SW 1271 (cell line): ENCODE measurements at places on chromosomes 7 and 10.

DNA sequence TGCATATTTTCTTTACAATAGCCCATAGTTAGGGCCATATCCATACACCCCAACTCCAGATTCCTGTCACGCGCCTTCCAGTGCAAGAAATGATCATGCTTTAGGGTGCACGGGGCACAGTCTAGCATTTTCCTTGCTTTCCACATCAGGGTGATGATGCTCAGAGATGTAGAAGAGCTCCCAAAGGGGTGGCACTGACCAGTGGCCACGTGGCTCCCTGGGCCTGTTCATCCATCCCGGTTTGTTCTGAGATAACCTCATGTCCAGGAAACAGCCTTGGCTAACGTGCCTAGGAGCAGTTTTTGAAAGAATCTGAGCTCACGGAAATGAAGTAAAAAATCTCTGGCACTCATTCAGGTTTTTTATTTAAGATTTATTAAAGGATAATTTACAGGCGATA lies 139.3 kb downstream of the GALNT17 start:
- no peak for DNase-seq

DNA sequence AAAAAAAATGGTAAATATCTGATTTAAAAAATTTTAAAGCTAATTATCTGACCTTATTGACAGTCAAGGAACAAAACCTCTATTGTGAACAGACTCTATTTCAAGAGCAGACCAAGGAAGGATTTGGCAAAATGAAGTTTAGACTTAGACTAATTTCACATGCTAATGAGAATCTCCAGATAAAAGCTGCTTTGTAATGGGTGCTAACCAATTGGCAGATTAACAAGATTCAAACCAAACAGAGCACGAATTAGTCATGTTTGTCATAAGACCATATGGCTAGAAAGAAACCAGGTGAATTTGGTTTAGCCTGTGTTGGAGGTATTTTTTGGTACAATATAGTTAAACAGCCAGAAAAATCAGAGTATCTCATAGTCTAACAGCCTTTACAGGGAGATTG lies 429.1 kb upstream of the NFE2L3 start:
- DNase-seq: no peak

DNA sequence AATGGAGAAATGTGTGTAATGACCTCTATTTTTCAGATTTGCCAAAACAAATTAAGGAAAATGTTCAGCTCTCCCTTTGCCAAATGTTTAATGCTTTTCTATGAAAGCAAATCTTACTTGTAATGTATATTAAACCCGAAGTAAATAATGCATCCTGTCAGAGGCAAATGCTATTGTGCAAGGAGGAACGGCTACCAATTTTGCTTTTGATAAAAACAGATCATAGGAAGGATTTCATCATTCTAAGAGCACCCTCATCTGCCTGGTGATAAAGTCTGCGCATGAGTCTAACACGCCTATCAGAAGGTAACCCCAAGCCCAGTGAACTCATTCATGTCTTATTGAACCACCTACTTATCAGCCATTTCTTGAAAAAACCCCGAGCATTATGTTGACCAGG lies 412.4 kb upstream of the MKI67 start:
- no peak for DNase-seq

- no peak for DNase-seq
These were observed 252.0 kb downstream of the TCF7L2 start for GRCh38 chr10:113202011-113202410.

GRCh38 chr7:141122736-141123135 lies 48.9 kb downstream of the TMEM178B start:
- no peak for DNase-seq

- no peak for DNase-seq
These were observed 63.1 kb downstream of the BMPR1A start for GRCh38 chr10:86819567-86819966.

- DNase-seq: no peak
These were observed 6.0 kb upstream of the SLC29A3 start for GRCh38 chr10:71312811-71313789.

DNA sequence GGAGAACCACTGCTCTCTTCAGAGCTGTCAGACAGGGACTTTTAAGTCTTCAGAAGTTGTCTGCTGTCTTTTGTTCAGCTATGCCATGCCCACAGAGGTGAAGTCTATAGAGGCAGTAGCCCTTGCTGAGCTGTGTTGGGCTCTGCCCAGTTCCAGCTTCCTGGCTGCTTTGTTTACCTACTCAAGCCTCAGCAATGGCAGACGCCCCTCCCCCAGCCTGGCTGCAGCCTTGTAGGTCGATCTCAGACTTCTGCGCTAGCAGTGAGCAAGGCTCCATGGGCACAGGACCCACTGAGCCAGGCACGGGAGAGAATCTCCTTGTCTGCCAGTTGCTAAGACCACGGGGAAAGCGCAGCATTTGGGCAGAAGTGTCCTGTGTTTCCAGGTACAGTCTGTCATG lies 12.1 kb upstream of the CPA2 start:
- DNase-seq: no peak

DNA sequence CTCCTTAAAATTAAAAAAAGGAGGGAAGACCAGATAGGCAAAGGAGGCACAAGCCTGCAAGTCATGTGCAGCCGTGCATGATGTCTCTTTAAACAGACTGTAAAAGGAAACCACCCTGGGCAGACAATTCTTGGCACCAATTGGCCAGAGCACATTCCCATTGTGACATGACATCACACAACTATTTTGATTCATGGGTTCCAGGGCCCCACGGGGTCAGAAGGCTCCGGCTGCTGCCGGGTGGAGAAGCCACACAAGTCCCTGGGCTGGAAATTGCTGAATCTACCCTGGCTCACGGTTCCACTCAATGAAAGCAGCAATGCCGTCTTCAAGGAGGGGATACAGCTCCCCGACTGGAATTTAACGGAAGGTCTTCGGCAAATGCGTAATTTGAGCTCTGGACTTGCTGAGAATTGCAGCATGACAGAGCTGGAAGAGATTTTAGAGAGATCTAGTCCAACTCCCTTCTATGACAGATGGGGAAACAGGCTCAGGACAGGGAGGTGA lies 140.5 kb downstream of the PRKAG2 start:
- peak; percentile 87 for DNase-seq

DNA sequence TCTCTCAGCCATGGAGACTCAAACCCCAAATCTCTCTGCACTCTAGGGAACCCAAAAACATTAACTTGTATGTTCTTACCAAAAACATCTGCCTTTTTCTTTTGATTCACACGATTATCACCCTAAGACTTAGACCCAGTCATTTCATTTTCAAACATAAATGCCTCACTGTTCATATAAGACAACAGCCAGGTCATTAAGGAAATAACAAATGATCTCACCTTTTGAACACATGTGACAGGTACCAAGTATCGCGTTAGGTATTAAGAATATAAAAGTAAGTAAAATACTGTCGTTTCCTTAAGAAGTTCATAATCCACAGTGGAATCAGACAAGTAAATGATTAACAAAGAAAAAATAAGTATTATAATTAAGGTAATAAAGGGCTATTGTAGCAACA lies 8.8 kb downstream of the TM9SF3 start:
- DNase-seq: no peak

GRCh38 chr10:61192042-61192441 lies 248.1 kb upstream of the RHOBTB1 start:
- no peak for DNase-seq

DNA sequence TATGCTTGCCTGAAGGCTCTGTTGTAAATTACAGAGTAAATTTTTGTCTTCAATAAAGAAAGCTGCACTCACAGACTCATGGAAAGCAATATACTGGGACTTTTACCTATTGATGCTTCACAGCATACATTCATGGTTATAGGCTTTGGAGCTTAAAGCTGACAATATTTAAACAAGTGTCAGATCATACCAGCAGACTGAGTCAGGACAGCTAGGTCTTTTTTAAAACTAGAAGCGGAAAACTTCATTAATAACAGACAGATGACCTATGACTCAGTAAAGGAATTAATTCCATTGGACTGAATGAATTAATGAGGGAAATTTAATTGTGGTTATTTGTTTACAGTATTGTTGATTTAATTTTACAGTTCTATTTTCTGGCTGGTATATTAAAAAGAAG lies 165.8 kb upstream of the DGKB start:
- no peak for DNase-seq

DNA sequence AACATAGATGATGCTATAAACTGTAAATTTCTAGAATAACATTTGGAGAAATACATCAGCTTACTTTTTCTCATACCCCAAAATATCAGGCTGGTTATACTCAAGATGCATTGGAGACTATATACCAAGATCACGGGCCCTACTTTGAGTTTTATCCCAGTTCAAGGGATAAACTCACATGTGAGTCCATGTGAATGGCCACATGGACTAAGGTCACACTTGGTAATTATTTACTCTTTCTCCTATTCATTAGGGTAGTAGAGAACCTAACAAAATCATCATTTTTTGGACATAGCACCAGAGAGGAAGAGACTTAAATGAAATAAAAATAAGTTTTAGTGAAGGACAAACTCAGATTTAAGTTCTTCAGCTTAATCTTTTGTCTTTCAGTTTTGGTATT lies 93.1 kb upstream of the GATAD1 start:
- no peak for DNase-seq

- no peak for DNase-seq
These were observed 156.7 kb upstream of the NPVF start for GRCh38 chr7:25384788-25385505.

DNA sequence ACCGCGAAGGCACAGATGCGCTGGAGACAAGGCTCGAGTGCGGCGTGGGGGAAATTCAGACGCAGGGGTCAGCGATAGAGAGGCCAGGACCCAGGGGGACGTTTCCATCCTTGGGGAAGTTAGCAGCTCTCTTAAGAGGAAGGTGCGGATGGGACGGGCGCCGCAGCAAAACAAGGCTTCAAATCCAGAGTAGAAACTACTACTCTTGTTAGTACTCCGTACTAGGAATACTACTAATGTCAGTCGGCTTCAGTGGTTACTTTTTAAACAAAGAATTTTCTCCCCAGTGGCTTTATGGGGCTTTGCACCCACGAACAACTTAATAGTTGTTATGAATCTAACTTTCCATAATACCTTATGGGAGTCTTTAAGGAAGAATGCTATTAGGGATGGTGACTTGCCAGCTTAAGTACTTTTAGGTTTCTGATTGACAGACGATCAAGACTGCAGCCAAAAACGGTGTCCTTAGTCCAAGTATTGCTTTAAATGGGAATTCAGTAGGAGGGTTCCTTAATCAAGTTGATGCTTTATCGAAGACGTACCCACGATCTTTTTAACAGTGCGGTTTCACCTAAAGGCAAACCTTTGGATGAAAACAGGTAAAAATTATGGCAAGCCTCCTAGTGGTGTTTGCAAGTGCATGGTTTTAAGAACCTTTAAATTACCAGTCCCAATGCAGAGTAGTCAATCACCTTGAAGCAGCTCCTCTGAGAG lies 812 bp upstream of the IDE start:
- peak; percentile 77 for DNase-seq

DNA sequence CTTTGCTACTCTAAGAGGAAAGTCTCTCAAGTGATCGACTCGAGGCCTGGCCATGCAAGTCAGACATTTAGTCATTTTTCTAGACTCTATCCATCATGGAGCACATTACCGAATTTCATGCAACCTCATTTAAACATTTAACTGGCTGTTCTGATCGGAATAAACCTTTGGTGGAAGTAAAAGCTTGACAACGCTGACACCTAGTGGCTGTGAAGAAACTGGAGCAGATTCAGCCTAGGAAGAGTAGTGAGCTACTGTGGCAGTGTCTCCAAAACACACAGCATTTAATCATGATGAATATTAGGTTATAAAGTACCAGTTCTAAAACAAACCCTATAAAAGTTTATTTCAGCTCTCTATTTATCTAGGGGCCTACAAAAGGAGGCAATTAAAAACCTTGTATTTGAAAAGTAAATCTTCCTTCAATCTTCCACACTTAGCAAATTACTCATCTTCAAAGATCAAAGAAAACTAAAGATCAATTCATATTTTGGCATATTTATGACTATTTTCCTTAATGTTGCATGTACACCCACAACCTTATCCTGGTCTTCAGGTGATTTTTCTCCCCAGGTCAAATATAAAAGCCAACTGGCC lies 175.0 kb downstream of the CTNNA3 start:
- peak; percentile 5 for DNase-seq

DNA sequence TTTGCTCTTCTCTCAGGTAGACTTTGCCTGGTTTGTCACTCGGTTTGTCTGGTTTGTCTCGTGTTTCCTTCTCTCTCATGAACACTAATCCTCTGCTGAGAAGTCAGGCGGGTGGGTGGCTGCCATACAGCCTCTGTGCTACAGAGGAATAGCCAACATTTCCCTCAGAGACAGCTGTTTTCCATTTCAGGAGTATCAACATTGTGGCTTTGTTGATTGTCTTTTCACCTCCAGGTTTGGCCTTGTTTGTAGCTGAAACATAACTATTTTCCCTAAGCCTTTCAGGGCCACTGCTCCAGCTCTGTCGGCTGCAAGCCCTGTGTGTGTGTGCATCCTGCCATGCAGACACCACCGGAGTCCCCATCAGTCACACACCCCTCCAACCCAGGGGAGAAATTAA lies 122.8 kb downstream of the BAMBI start:
- DNase-seq: no peak

DNA sequence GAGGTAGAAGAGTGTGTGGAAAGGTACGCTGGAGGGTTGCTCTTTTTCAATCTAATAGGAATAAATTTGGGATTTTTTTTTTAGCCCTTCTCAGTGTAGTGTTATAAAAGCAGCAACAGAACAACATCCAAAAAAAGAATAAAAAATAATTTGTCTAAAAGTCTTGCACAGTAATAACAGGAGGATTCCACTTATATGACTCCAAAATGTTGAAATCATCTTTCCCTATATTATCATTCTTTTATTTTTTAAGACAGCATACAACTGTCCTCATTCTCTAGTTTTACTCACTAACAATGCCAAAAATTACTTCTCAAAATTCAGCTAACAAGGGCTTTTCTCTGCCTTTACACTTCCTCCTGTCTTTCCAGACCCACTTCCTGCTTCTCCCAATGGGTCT lies 27.8 kb downstream of the IL2RA start:
- no peak for DNase-seq

DNA sequence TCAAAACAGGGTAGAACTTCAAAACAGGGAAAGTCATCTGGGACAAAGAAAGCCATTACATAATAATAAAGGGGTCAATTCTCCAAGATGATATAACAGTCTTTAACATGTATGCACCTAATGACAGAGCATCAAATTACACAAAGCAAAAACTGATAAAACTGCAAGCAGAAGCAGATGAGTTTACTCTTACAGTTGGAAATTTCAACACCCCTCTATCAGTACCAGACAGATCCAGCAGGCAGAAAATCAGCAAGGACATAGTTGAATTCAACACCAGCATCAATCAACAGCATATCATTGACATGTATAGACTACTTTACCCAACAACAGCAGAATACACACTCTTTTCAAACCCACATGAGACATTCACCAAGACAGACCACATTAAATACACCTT lies 233.0 kb upstream of the NEBL start:
- DNase-seq: no peak

GRCh38 chr10:48745662-48746245 lies 61.1 kb downstream of the WDFY4 start:
- DNase-seq: no peak

DNA sequence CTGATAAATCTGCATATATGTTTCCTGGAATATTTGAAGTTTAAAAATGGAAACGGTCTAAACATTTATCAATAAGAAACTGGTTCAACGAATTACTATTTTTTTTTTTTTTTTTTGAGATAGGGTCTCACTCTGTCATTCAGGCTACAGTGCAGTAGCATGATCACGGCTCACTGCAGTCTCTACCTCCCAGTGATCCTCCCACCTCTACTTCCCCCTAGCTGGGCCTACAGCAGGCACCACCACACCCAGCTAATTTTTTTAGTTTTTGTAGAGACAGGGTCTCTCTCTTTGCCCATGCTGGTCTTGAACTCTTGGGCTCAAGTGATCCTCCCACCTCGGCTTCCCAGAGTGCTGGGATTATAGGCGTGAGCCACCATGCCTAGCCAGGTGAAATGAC lies 68.3 kb downstream of the UBE2H start:
- no peak for DNase-seq
